ENCODE measurements at places on chromosomes 12 and 14. TPM values are rescaled to one million over a fixed set of nuclear protein-coding genes. Genes with fewer than 3 reads are reported as not detected.
A peak's percentile ranks its signal among the peaks of the same experiment; 100 is the strongest.

DNA sequence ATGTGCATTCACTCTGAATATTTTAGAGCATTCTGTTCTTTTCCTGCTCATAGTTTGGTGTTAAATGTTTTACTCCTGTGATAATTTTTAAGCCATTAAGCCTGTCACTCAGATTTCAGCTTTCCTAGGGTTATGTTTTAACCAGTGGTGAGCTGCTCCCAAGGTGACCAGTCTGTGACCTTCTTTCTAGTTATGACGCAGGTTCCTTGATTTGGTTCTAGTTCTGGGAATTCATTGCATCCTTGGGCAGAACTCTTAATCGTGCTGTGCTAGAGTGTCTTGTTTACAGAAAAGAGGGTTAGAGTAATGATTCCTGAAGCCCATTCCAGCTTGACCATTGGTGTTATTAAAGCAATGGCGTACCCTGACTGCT is 2.2 kb downstream of the GABARAPL1 start:
- DNase-seq, result no peak

Gene KRT3
- polyA plus RNA-seq, result not detected

- DNase-seq, result no peak
Observed at GRCh38 chr12:10661338-10661737, 12.5 kb downstream of the STYK1 start.

Gene OR6C2
- not detected for polyA plus RNA-seq

Gene SOCS2
- 113 TPM for polyA plus RNA-seq

GRCh38 chr14:53743371-53743770 is 213.3 kb downstream of the BMP4 start:
- no peak for DNase-seq

GRCh38 chr14:73728717-73729330 is 14.6 kb upstream of the PNMA1 start:
- peak; percentile 78 for DNase-seq

- DNase-seq, result no peak
Observed at GRCh38 chr14:58732387-58732786, 94.6 kb downstream of the DACT1 start.

Gene PCED1B
- 0.49 TPM for polyA plus RNA-seq

Gene IKZF4
- polyA plus RNA-seq, result 3.7 TPM

GRCh38 chr12:56158926-56159461 is 835 bp downstream of the MYL6 start:
- DNase-seq, result peak; percentile 89

DNA sequence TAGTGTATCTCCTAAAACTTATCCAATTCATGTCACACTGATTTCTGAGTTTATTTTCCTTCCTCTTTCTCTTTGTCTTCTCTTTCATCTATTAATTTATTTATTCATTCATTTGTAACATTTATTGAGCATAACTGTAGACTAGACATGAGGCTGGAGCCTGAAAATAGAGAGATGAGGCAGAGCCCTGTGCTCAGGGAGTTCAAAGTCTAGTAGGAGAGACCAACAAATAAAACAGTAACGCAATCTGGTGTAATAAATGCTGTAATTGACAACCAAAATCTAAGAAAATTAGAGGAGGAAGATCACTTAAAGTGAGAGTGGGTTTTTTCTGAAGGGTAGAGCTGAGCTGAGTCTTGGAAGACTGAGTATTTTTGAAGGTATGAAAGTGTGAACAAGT is 87.5 kb downstream of the POLR3B start:
- no peak for DNase-seq

Gene GPRC5D
- polyA plus RNA-seq, result 0.08 TPM

Gene CD163
- polyA plus RNA-seq, result 0.03 TPM

Data from fibroblast of lung (primary cell).